ENCODE measurements at places on chromosomes 16 and 17. TPM values are rescaled to one million over a fixed set of nuclear protein-coding genes. Genes with fewer than 3 reads are reported as not detected.

Gene MYL11
- 4.0 TPM for total RNA-seq

Gene PRKCB
- total RNA-seq = 0.70 TPM

GRCh38 chr16:81366316-81366932 lies 51.7 kb downstream of the GAN start:
- H3K4me1 ChIP-seq = no peaks in the 10 kb centered on the region
- no peak overlapping the region for H3K27ac ChIP-seq
- no peak overlapping the region for H3K4me3 ChIP-seq

- H3K36me3 ChIP-seq = no peaks in the 10 kb centered on the region
- H3K4me3 ChIP-seq = no peak overlapping the region
- no peak for DNase-seq
- H3K27me3 ChIP-seq = no peaks in the 10 kb centered on the region
- no peak overlapping the region for H3K27ac ChIP-seq
- no peaks in the 10 kb centered on the region for H3K4me1 ChIP-seq
These were observed 14.4 kb upstream of the ATP2A3 start for GRCh38 chr17:3978421-3979289.

DNA sequence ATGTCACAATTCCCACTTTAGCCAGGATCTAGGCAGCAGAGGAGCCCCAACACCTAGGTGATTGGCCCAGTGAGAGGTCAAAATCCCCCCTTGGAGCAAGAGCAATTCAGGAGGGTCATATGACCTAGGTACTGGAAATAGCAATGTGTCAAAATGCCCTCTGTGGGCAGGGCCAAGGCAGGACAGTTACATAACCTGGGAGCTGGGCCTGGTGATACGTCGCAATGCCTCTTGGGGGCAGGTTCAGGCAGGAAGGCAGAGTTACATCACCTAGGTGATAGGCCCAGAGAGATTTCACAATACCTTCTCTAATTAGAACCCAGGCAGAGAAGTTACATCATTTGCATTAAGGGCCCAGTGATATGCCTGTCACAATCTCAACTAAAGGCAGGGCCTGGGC lies 1906.3 kb downstream of the TP53TG3F start:
- no peak for DNase-seq
- H3K4me1 ChIP-seq = no peaks in the 10 kb centered on the region
- no peaks in the 10 kb centered on the region for H3K27me3 ChIP-seq
- no peak overlapping the region for H3K4me3 ChIP-seq
- H3K36me3 ChIP-seq = no peaks in the 10 kb centered on the region

DNA sequence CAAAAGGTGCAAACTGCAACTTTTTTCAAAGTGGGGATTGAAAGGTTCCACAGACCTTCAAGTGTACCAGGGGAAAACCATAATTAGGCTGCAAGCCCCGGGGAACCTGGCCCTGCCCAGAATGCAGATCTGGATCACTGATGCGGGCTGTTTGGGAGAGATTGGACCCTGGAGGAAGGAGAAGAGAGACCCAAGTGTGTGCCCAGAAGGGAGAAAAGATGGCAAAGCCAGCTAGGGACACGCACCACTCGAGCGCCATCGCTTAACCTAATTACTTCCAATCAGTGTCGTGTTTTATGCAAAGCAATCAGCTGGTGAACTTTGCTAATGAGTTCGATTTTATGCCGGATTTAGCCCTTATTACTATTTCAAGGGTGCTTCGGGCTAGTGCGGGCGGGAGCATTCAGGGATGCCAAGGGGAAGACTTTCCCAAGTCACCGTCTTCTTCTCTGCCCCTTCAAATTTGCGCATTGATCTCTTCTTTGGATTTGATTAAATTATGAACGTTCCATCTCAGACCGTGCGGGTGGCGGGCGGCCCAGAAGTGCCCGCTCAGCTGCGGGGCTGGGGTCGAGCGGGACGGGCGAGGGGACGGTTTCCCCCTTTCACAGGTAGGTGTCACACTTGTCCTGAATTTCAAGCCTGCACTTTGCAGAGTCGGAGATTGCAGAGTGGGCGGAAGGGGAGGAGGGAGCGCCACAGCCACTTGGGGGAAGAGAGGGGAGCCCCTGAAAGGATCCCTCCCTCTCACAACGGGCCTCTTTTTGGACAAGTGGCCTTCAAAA lies 4.0 kb downstream of the IRX5 start:
- no peak overlapping the region for H3K27ac ChIP-seq
- H3K4me1 ChIP-seq = peaks cover 24% of the 10 kb centered on the region
- DNase-seq = peak; percentile 30
- no peaks in the 10 kb centered on the region for H3K36me3 ChIP-seq

Gene TMEM88
- 59.6 TPM for total RNA-seq

GRCh38 chr17:39123627-39124026 lies 27.8 kb downstream of the PLXDC1 start:
- no peaks in the 10 kb centered on the region for H3K27me3 ChIP-seq
- no peak overlapping the region for H3K4me3 ChIP-seq
- DNase-seq = no peak
- no peaks in the 10 kb centered on the region for H3K4me1 ChIP-seq
- H3K36me3 ChIP-seq = no peaks in the 10 kb centered on the region

- no peaks in the 10 kb centered on the region for H3K36me3 ChIP-seq
- no peak overlapping the region for H3K27ac ChIP-seq
- no peak overlapping the region for H3K4me3 ChIP-seq
- DNase-seq = no peak
- peaks cover 11% of the 10 kb centered on the region for H3K4me1 ChIP-seq
- peaks cover 65% of the 10 kb centered on the region for H3K27me3 ChIP-seq
These were observed 30.9 kb downstream of the HOXB1 start for GRCh38 chr17:48499735-48500434.

Gene STAC2
- total RNA-seq = not detected

- no peaks in the 10 kb centered on the region for H3K4me1 ChIP-seq
- no peak overlapping the region for H3K27ac ChIP-seq
- no peaks in the 10 kb centered on the region for H3K36me3 ChIP-seq
- H3K27me3 ChIP-seq = no peaks in the 10 kb centered on the region
- no peak overlapping the region for H3K4me3 ChIP-seq
- no peak for DNase-seq
These were observed 76.4 kb downstream of the SEC14L1 start for GRCh38 chr17:77217123-77217522.

DNA sequence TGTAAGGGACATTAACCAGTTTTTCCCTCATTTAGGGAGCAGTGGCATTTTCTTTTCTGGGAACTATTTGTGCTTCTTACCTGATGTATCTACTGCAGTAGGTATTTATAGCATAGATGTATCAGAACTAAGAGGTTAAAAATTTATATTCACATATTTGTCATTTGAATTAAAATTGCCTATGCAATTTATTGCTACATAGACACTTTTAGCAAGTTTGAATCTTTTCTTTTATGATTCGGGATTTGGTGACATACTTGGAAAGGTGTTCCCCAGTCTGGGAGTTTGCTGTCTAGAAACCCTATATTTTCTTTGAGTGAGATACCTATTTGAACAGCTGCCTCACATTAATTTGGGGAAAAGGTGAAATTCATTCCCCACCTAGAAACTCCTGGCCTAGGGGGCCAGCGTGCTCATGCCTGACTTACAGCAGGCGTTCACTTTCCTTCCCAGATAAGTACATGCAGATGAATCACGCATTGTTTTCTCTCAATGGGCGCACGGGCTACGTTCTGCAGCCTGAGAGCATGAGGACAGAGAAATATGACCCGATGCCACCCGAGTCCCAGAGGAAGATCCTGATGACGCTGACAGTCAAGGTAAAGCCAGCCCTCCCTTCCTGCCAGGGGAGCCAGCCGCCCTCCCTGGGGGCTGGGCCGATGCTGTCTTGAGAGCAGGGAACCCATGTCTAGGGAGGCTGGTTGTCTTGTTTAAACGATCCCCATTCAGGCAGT lies 73.8 kb downstream of the SDR42E1 start:
- H3K4me3 ChIP-seq = no peak overlapping the region
- no peaks in the 10 kb centered on the region for H3K4me1 ChIP-seq
- H3K27ac ChIP-seq = no peak overlapping the region
- H3K27me3 ChIP-seq = no peaks in the 10 kb centered on the region

DNA sequence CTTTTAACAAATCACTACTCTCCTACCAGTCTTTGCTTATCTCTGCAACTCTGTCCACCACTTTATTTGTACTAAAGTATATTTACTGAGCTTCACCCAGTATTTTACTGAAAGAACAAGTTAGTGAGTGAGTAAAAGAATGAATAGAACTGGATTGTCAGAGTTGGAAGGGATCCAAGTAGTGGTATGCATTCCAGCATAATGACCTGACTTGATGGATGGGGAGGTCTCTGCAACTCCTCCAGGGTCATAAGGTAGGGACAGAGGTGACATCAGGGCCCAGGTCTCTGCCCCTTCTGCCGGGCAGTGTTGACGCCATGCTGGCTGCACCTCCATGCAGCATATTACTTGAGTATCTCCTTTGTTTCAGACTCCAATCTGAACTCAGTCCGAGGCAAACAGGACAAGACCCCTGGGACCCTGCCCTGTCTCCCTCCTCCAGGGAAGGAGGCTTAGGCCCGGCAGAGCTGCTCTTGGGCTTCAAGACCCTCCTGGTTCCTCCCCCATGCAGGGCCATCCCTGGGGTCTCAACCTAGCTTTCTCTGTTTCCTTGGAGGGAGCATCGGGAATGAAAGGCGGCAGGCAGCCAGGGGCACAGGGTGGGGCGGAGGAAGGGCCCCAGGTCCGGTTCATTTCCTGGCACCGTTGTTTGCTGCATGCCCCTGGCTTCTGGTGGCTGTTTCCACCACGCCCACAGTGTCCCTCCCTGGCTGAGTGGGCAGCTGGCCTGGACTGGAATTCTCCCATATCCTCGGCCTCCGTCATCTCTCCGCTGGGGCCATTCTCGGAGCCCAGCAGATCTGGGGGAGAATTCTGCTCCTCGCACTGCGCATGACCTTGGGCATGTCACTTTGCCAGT lies 12.4 kb upstream of the ITGA3 start:
- no peak overlapping the region for H3K27ac ChIP-seq
- no peak for DNase-seq
- no peak overlapping the region for H3K4me3 ChIP-seq
- no peaks in the 10 kb centered on the region for H3K27me3 ChIP-seq
- no peaks in the 10 kb centered on the region for H3K4me1 ChIP-seq
- H3K36me3 ChIP-seq = no peaks in the 10 kb centered on the region
